Stimulated activated CD8-positive, alpha-beta memory T cell treated with anti-CD3 and anti-CD28 coated beads, Interleukin-7, amount 100 ng/mL, for 1 hour (primary cell): ENCODE measurements at places on chromosomes 4 and X.

- no peak for DNase-seq
Observed at GRCh38 chrX:36908801-36909675, 99.1 kb upstream of the FAM47C start.

DNA sequence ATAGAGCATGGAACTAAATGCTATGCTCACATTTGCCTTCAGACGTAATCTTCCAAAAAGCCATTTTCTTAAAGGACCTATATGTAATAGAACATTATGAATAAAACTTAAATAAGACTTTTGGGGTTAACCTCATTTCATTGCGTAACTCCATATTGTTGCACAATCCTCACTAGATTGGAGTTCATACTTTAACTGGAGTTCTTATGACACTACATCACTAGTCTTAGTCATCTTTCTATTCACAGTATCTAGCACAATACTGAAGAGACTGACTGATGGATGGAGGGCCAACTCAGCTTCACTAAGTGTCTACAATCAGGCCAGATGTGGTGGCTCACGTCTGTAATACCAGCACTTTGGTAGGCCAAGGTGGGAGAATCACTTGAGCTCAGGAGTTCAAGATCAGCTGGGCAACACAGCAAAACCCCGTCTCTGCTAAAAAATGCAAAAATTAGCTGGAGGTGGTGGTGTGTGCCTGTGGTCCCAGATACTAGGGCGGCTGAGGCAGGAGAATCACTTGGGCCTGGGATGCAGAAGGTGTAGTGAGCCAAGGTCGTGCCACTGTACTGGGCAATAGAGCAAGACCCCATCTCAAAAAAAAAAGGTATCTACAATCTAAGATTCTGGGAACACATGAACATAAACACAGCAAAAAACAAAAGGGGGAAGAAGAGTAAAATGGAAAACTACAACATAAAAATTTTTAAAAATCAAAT, 80.8 kb upstream of the MAB21L2 start:
- DNase-seq, result no peak

DNA sequence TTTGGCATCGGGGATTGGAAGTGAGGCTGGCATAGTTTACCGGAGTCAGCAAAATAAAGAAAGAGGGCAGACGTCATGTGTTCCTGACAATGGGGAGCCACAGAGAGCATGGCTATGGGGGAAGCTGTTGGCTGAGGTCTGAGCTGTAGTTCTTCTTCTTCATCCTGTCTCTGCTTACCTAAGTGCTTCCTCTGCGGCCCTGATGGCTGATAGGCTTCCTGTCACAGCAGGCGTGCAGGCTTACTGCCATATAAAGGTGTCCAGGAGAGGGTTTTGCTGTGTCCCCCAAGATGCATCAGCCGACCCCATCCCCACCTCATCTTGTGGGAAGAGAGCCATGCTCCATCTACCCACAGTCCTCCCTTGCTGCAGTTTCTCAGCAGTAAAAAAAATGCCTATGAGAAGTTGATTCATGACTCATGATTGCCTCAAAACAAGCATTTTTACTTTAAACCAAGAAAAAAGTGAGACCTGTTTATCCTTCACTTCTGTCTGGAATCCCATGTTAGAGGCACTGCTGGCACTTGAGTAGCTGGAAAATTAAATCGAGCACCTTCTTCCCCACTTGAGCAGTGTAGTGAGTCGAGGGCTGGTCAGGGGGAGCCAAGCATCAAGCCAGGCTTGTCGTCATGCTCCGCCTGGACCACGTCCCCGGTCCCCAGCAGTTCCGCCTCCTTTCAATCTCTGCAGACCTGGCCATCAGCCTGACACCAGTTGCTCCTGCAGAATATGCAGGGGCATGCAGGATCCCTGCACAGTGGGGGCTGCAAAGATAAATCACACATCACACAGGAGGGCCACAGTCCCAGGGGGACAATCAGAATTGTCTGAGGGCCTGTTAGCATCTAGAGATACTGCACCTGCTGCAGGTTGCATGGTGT, 237.8 kb downstream of the EVC2 start:
- no peak for DNase-seq

DNA sequence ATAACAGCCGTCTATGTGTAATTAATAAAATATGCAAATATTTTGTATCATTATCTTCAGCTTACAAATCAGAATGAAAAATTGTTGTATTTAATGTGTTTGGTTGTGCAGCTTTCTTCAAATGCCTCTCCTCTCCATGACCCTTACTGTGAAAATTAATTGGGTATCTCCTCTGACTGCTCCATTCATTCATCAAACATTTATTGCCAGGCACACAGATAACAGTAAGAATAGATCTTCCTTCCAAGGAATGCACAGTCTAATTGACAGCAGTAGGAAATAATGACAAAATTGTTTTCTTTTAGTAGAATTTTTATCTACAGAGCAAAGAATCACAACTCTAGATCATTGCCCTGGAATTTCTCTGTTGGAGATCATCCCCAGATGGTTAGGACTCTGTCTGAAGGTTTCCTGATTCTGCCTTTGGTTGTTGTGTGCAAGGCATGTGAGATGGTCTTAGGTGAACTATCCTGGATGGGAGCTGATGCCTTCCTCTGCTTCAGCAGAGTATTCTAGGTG, 395.0 kb upstream of the FAT1 start:
- no peak for DNase-seq

DNA sequence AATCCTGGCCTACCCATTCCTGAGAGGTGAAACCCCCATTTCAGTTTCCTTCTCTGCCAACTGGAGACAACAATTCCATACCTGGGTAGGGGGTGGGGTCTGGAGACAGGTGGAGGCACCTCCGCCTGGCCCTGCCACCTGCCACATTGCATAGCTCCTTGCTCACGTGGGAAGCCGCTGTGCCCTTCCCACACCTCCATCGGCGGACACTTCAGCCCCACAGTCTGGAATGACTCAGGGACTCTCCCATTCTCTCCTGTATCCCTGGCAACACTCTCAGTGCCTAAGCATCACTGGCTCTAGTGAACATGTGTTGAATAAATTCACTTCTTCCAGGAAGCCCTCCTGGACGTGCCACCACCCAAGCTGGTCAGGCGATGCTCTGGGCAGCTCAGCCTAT, 21.7 kb downstream of the PPP2R2C start:
- no peak for DNase-seq

DNA sequence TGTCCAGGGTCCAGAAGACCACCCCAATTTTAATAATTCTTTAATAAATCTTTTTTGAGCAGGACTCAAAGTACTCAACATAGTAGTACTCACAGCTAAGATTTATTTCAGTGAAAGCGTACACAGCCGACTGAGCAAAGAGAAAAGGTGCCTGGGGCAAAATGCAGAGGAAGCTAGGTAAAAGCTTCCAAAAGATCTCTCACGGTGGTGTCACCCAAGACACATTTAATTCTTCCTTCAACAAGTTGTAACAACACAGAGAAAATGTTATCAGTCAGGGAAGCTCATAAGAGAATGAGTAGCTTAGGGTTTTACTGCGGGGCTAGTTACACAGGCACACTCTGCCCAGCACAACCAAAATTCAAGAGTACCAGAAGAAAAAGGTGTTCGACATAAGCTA, 201.1 kb downstream of the OPHN1 start:
- DNase-seq, result no peak

- DNase-seq, result no peak
Observed at GRCh38 chr4:25811374-25811690, 51.5 kb downstream of the SEL1L3 start.

GRCh38 chr4:181597766-181598165, 645.4 kb upstream of the TENM3 start:
- DNase-seq, result no peak

- DNase-seq, result no peak
Observed at GRCh38 chr4:137531986-137532868, at the start of gene PCDH18. TSS of gene PCDH18 (minus strand) at chr4:137532494. CDS start at chr4:137532088, 406 bp downstream.

- no peak for DNase-seq
Observed at GRCh38 chr4:19381068-19381467, 870.6 kb upstream of the SLIT2 start.

- DNase-seq, result no peak
Observed at GRCh38 chr4:2852481-2852921, 8.9 kb downstream of the ADD1 start.

GRCh38 chrX:133668225-133668931, 253.1 kb upstream of the GPC4 start:
- DNase-seq, result no peak

DNA sequence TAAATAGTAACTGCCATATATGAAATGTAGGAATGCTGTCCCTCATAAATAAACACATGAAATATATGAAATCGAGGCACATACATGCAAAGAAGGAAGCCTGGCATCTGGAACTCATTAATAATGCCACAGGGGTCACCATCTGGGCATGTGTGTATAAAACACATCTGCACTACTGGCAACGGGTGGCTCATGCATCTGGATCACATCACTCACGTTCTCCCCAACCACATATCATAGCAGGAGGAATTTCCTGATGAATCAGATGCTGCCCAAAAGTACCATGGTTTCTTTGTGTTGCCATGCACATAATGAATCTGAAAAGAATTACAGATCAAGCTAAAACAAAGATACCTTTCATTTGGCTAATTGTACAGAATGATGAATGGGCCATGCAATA, 28.6 kb downstream of the RNF175 start:
- DNase-seq, result no peak

DNA sequence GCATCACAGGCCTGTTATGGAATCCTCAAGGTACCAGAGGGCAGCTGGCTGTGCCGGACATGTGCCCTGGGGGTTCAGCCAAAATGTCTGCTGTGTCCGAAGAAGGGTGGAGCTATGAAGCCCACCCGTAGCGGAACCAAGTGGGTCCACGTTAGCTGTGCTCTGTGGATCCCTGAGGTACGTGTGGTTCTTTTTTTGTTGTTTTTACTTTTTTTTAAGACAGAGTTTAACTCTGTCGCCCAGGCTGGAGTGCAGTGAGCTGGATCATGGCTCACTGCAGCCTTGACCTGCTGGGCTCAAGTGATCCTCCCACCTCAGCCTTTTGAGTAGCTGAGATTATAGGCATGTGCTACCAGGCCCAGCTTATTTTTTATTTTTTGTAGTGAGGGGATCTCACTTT, 46.1 kb downstream of the JADE1 start:
- no peak for DNase-seq

GRCh38 chrX:48864210-48864609, 28.8 kb upstream of the PCSK1N start:
- no peak for DNase-seq

GRCh38 chrX:17738737-17739535, 1.6 kb downstream of the SCML1 start:
- no peak for DNase-seq

GRCh38 chr4:4730249-4730648, 129.2 kb upstream of the MSX1 start:
- DNase-seq, result no peak

DNA sequence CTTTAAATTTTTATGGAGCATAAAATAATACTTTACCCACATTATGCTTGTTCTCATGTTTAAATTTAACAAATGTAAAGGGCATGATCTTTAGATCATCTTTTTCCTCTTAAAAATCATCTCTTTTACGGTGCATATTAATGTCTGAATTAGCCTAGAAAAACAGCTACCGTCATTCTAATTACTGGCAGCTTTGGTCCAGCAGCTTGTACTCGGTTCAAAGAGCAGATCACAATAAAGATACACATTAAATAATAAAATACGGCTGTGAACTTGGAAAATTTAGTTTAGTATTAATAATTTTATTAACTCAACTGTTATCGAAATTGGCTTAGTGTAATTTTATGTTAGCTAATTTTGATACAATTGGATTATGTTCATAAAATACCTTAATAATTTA, 19.1 kb downstream of the CCSER1 start:
- no peak for DNase-seq

DNA sequence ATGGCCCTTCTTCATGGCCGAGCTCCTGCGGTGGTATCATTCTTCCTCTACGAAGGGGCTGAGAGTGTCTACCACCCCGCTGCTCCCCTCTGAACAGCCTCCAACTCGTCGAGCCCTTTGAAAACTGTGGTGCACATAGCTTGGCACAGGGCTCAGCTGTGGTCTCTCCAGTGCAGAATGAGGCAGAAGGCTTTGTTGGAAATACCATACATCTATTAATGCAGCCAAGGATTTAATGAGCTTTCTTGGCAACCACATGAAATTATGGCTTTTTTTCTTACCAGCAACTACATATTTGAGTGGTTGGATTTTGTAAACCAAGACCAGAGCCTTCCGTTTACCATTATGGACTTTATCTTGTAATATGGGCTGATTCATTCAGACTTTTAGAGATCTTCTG, 61.7 kb upstream of the CBR4 start:
- no peak for DNase-seq

DNA sequence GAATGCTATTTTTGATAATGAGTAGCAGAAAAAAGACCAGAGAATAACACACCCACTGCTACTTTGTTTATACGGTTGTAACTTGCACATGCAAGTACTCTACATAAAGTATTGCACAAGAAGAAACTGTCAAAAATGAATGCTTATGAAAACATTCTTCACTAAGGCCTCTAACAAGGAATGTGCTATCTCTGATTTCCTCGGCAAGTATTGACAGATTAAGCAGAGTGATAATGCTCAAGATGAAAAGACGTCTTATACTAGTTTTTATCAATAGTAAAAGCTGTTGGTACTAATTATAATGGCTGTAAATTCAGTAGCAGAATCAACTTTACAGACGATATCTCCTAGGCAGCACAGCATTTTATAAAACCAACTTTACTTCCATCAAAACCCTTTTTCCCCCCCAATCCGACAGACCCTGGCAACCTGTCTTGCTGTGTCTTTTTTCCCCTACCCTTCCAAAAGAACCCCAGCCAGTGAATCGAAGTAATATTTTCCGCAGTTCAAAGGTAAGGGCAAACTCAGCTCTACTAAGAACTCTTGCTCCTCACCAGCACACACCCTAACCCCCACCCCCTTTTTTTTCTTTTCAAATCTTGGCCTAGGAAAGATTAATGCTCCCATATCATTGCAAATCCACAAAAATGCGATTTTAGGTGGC, 1.5 kb downstream of the FRYL start:
- no peak for DNase-seq

GRCh38 chrX:129932821-129933321, 26.9 kb downstream of the UTP14A start:
- no peak for DNase-seq

GRCh38 chr4:24753519-24753918, 41.9 kb upstream of the SOD3 start:
- DNase-seq, result no peak

DNA sequence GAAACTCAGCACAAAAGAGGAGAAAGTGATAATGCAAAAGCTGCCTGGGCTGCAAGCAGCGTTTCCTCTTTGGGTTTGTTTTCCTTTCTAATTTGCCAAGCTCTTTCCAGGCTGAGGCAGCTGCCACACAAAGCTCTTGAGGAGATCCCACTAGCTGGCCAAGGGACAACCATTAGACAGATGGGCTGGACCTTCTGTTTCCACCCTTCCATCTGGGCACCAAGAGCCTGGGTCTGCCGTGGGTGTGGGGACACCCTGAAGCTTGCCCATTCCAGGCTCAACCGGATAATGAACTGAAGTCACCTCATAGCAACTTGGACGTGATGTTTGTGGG, 194.6 kb upstream of the C1QTNF7 start:
- no peak for DNase-seq

DNA sequence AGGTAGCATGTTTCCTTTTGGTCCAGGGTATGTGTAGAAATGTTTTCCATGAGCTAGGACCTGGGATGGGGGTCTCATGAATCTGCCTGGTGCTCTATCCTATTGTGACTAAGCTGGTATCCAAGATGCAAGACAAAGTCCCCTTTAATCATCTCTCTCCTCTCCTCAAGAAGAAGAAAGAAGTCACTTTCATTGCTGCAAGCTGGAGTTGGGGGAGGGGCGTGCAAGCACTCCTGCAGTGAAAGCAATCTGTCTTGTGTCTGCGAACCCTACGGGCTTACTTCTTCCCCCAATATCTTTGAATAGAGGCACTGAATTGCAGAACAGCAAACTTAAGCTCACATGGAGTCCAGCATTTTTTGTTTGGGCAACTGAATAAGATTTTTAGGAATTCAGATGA, 27.2 kb upstream of the GRPR start:
- DNase-seq, result no peak
